ENCODE measurements at places on chromosomes 4 and X.

- no peak for DNase-seq
Observed at GRCh38 chr4:119132306-119132705, 3.3 kb upstream of the MYOZ2 start.

DNA sequence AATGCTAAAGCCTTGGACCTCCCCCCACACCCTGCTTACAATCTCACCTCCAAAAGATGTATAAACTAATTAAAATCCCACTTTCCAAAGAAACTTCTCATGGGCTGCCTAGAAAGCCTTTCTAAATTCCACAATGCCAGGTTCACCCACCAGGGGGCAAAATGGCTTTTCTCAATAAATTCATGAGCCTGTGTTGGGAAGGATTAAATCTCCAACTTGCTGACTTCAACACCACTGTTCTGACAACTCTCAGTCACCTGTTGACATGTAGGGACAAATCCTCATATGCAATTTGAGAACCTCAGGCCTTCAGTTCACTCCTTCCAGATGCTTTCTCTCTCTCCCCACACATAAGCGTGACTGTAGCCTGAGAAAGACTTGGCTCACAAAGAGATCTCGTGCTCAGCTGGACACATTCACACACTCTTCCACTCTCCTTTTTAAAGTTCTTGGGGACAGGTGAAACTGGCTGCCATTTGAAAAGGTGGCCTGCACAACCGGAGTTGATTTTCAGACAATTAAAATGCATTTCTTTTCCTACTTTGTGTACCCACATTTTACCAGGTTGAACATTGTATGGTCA is 88.6 kb upstream of the PRPS2 start:
- DNase-seq = peak; percentile 28

GRCh38 chr4:130233377-130234047 is 1137.6 kb downstream of the C4orf33 start:
- DNase-seq = no peak

- no peak for DNase-seq
Observed at GRCh38 chrX:153464116-153464515, 6.3 kb downstream of the HAUS7 start.

- DNase-seq = peak; percentile 24
Observed at GRCh38 chrX:115344885-115345614, 55.5 kb downstream of the LUZP4 start.

- no peak for DNase-seq
Observed at GRCh38 chrX:13158911-13159310, 114.5 kb upstream of the FAM9C start.

- no peak for DNase-seq
Observed at GRCh38 chr4:141047228-141047884, 85.9 kb downstream of the RNF150 start.

DNA sequence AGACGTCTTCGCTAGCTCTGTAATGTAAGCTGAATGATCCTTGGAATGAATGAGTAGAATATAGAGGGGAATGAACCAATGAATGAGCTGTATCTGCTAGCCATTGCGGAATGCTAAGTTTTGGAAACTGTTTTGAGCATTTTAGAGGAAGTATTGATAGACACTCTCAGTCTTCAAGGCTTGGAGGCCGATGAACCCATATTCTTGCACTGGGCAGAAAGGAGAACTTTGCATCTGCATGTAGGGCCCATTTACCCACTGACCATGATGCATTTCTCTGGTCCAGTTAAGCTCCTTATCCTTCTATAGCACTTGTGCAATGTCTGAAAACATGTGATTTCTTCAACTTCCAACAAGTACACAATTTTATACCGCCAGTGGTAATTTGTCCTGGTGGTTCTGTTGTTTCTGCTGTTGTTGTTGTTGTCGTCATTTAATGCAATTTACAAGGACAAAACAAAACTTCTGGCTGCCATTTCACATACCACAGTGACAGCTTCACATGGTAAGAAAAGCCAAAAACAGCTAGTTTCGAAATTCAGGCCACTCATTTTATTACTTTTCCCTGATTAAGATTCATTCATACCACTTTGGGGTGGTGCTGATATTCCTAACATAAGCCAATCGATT is 85.0 kb upstream of the MTM1 start:
- DNase-seq = no peak

DNA sequence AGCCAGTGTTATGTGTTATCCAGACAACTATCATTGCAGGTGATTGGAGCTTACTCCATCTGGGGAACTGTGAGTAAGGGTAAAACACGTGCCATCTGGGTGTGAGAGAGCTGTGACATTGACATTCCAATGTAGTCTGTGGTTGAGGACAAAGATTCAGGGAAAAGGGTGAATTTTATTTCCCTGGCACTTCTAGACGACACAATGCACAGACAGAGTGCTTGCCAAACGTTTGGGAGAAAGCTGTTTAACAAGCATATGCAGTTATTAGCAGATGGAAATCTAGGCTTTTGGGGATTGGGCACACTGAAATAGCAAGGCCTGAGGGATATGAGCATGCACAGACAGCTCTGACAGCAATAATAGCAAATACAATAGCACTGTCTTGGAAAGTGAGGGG is 21.3 kb upstream of the CTSO start:
- no peak for DNase-seq

GRCh38 chrX:70922774-70923473 is 8.0 kb downstream of the SLC7A3 start:
- DNase-seq = no peak

DNA sequence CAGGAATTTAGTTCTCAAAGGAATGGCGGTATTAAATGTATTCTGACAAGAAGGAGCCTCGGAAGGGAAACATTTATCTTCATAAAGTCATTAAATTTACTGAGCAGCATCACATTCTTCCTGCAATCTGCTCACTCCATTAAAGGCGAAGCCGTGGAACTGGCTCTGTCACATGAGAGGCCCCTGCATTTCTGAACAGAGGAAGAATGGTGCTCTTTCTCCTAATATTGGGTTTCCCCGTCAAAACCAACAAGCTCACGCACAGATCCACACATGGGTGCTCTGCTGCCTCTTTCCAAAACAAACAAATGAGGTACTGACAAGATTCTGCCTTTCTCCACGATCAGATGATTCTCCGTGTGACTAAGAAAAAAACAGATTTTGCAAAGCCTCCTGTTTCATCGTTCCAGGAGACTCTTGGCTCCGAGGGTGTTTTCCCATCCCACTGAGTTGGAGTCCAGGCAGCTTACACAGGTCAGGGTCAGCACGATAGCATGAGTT is 191.2 kb downstream of the IDS start:
- DNase-seq = no peak

- no peak for DNase-seq
Observed at GRCh38 chrX:88944661-88945060, 197.6 kb downstream of the CPXCR1 start.

GRCh38 chrX:119672426-119672825 is 20.5 kb downstream of the SEPTIN6 start:
- DNase-seq = no peak

- DNase-seq = no peak
Observed at GRCh38 chr4:26218677-26219605, 101.9 kb upstream of the RBPJ start.

DNA sequence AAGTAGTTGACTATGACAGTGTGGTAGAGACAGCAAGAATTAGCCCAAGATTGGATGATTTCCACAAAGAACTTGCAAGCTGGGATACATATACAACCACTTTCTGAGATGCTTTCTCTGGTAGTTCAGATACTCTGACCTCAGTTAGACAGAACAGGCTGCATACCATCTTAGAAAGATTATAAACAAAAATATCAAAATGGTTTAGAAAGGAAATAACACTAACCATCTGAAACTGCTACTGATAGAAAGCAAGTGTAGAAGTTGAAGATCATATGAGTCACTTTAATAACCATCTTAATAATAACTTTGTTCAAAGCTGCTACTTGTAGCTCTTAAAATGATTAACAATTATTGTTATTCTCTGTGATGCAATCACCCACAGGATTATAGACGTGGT is 255.4 kb upstream of the TTC29 start:
- DNase-seq = no peak

GRCh38 chrX:136731207-136731782 is 49.4 kb downstream of the ARHGEF6 start:
- DNase-seq = no peak

DNA sequence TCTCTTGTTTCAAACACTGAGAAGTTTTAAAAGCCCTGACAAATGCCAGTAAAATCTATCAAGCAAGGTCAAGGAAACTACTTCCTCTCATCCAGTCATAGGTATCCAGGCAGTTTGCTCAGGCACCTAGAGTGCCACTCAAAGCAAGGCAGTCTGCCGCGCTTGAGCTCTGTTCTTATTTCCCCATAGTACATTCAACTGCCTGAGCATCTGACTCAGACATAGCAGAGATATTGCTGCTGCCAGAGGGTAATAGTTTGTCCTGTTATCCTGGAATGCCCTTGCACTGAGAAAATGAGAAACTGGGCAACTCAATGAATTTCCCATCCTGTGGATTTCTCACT is 16.1 kb upstream of the ATP8A1 start:
- DNase-seq = no peak

DNA sequence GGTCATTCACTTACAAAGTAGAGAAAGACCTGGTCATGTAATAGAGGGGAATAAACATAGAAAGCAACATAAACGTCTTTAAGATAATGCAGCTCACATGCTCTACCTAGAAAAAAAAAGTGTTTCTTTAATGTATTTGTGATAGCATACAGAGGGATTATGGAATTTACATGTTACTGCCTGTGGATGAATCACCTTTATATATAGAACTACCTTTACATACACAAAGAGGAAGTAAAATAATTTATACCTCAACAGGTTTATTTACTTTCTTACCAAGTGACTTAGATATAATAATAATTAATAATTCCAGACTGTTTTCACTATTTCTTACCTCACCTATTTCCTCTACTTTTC is 81.5 kb downstream of the PPP3CA start:
- DNase-seq = no peak

DNA sequence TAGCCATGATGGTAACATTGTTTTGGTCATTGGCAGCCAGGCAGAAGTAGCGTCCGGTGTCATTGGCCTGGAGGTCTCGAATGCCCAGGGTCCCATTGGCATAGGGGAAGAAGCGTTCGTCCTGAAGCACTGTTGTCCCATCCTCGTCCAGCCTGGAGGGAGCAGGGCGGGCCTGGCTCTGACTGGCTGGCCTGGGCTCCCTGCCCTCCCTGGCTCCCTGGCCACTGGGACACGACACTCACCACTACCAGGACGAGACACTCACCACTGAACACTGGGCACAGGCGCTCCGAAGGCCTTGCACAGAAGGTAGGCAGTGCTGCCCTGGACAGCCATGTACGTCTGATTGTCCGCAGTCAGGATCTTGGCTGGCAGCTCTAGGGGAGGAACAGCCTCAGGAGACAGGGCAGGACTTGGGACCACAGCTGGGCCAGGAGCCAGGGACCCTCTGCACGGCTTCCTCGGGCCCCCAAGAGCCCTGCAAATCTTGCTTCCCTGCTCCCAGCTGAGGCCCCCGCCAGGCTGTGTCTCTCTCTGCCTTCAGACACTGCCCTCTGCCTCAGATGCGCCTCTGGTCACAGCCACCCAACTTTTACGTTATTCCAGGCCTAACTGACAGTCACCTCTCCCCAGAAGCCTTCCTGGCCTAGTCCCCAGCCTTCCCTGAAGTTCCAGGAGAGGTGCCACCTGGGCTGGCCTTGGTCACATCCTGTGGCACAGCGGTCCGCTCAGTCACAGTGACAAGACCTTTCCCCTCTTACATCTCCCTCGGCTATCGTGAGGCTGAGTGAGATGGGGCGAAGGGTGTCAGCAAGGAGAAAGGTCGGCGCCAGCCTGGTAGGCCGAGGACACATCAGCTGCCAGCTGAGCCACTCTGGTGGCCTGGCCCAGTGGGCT is 17.1 kb downstream of the L1CAM start:
- DNase-seq = no peak
